ENCODE measurements at places on chromosomes 12 and 14. TPM values are rescaled to one million over a fixed set of nuclear protein-coding genes. Genes with fewer than 3 reads are reported as not detected.

WIF1 gene
- not detected for total RNA-seq

GARIN6 gene
- not detected for total RNA-seq

TPPP2 gene
- not detected for total RNA-seq

KRT1 gene
- not detected for total RNA-seq

DIABLO gene
- total RNA-seq, result 72.0 TPM

CELA1 gene
- not detected for total RNA-seq

RASSF8 gene
- 19.8 TPM for total RNA-seq

RGS6 gene
- total RNA-seq, result not detected

TAS2R13 gene
- total RNA-seq, result 1.5 TPM

TUNAR gene
- not detected for total RNA-seq

- no peaks in the 10 kb centered on the region for H3K27me3 ChIP-seq
- no peak for DNase-seq
- H3K27ac ChIP-seq, result no peak overlapping the region
- H3K36me3 ChIP-seq, result no peaks in the 10 kb centered on the region
- H3K4me3 ChIP-seq, result no peak overlapping the region
These were observed 82.2 kb downstream of the PTPRO start for GRCh38 chr12:15404485-15404884.

DNA sequence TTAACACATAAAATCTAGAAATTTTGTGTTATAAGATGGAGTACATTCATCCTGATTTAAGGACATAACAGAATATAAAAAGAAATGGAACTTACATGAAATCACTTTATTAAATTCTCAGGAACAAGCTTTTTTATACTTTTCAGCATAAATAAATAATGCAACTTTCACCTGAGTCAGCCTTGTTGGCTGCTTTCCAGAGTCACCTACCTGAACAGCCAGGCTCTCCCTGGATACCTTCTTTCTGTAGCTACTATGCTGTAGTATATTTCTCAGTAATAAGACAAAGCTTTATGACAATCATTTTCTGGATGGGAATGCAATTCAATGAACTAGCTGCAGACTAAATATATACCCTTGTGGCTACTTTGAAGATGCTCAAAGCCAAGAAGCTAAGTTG lies 111.9 kb downstream of the NTS start:
- no peaks in the 10 kb centered on the region for H3K27me3 ChIP-seq
- H3K36me3 ChIP-seq, result no peaks in the 10 kb centered on the region
- DNase-seq, result no peak
- H3K4me3 ChIP-seq, result no peak overlapping the region
- H3K4me1 ChIP-seq, result no peaks in the 10 kb centered on the region

DNA sequence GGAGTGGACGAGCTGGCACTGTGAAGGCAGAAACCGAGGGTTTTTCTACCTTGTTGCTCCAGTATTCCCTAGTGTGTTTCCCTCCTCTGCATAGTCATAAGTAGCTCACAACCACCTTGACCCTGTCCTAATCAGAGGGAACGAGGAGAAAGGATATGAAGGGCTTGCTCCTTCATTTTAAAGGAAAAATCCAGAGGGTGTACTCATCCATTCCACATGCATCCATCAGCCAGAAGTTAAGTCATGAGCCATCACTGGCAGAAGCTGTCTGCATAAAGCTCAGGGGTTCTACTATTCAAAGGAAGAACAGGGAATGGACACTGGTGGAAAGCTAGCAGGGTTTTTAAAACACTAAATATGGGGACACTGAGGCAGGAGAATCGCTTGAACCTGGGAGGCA lies 84.3 kb upstream of the FOXN3 start:
- H3K27me3 ChIP-seq, result no peaks in the 10 kb centered on the region
- no peak overlapping the region for H3K4me3 ChIP-seq
- H3K4me1 ChIP-seq, result no peaks in the 10 kb centered on the region
- no peak for DNase-seq
- H3K27ac ChIP-seq, result no peak overlapping the region
- no peaks in the 10 kb centered on the region for H3K36me3 ChIP-seq

- peaks cover 16% of the 10 kb centered on the region for H3K36me3 ChIP-seq
- H3K27me3 ChIP-seq, result no peaks in the 10 kb centered on the region
- no peak for DNase-seq
- peaks cover 39% of the 10 kb centered on the region for H3K4me1 ChIP-seq
- no peak overlapping the region for H3K4me3 ChIP-seq
- H3K27ac ChIP-seq, result no peak overlapping the region
These were observed 7.9 kb upstream of the MAPK1IP1L start for GRCh38 chr14:55043528-55043927.

DNA sequence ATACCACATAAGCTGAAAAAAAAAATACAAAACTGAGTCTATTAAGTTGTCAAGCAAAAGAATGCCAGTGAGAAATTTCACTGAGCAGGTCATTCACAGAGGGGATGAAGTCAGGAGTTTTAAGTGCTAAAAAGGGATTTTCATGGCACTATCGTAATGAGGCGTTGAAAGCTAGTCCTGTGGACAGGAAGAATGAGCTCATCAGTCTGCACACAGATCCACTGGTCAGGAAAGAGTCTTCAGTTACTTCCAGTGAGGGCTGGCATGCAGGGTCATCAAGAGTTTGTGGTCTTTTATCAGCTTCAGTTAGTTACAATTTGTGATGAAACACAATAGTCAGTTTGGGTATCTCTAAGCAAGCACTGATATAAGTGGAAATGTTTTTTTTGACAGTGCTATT lies 88.1 kb upstream of the WSCD2 start:
- H3K27me3 ChIP-seq, result peaks cover 27% of the 10 kb centered on the region
- no peak overlapping the region for H3K27ac ChIP-seq
- no peaks in the 10 kb centered on the region for H3K36me3 ChIP-seq
- H3K4me1 ChIP-seq, result no peaks in the 10 kb centered on the region
- no peak for DNase-seq

DNA sequence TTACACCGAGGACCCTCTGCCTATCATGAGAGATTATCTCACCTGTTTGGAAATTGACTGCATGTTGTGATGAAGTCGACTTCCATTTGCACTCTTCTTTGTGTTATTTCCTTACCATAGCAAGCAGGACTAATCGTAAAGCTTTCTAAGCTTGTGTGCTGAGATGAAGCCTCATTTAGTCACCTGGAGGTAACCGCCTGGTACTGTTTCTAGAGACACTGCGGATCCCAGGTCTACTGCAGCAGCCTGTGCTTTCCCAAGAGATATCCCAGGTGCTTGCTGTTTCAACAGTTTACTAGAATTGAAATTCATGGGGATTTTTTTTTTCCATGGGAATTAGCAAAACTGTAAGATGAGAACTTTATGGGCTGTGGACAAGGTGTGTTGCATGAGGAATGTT lies 131.8 kb downstream of the PTPRR start:
- H3K36me3 ChIP-seq, result no peaks in the 10 kb centered on the region
- H3K4me1 ChIP-seq, result no peaks in the 10 kb centered on the region
- no peak overlapping the region for H3K27ac ChIP-seq
- no peak for DNase-seq

- peak; percentile 10 for DNase-seq
- H3K4me1 ChIP-seq, result no peaks in the 10 kb centered on the region
- peaks cover 32% of the 10 kb centered on the region for H3K27me3 ChIP-seq
- no peaks in the 10 kb centered on the region for H3K36me3 ChIP-seq
- H3K27ac ChIP-seq, result no peak overlapping the region
These were observed 59.7 kb downstream of the DAO start for GRCh38 chr12:108939594-108939993.

- no peaks in the 10 kb centered on the region for H3K27me3 ChIP-seq
- peak overlapping the region; percentile 47 for H3K27ac ChIP-seq
- H3K4me1 ChIP-seq, result peaks cover 27% of the 10 kb centered on the region
- no peak for DNase-seq
- H3K4me3 ChIP-seq, result no peak overlapping the region
These were observed 91.2 kb downstream of the RCOR1 start for GRCh38 chr14:102683399-102684297.

GRCh38 chr12:75998292-75999063 lies 33.1 kb downstream of the PHLDA1 start:
- H3K4me1 ChIP-seq, result peaks cover 5% of the 10 kb centered on the region
- no peak for DNase-seq
- no peaks in the 10 kb centered on the region for H3K27me3 ChIP-seq
- no peak overlapping the region for H3K4me3 ChIP-seq
- no peak overlapping the region for H3K27ac ChIP-seq
- no peaks in the 10 kb centered on the region for H3K36me3 ChIP-seq

DNA sequence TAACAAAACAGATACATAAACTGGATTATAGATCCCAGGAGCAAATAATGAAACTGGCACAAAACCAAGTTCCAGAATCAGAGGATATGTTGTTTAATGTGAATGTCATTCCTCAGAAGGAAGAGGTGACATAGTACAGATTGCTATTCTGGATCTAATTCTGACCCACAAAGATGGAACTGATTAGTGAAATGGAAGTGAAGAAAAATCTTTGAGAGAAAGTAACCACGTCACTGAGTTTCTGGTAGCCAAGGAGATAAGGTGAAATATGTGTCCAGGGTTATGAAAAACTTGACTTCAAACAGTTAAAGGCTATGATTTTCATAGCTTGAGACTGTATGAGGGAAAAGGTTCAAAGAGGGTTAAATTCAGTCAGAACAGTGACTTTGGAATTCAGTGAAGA lies 8.3 kb downstream of the OR10AD1 start:
- H3K4me3 ChIP-seq, result no peak overlapping the region
- H3K27me3 ChIP-seq, result no peaks in the 10 kb centered on the region
- DNase-seq, result no peak
- H3K27ac ChIP-seq, result no peak overlapping the region
- H3K36me3 ChIP-seq, result no peaks in the 10 kb centered on the region

GRCh38 chr14:61889914-61890351 lies 127.7 kb downstream of the SNAPC1 start:
- no peak overlapping the region for H3K27ac ChIP-seq
- DNase-seq, result no peak
- no peaks in the 10 kb centered on the region for H3K36me3 ChIP-seq
- H3K4me1 ChIP-seq, result no peaks in the 10 kb centered on the region
- no peak overlapping the region for H3K4me3 ChIP-seq

GRCh38 chr12:126676434-126676833 lies 1590.5 kb upstream of the TMEM132C start:
- no peak overlapping the region for H3K4me3 ChIP-seq
- DNase-seq, result no peak
- no peaks in the 10 kb centered on the region for H3K4me1 ChIP-seq
- H3K27ac ChIP-seq, result no peak overlapping the region
- no peaks in the 10 kb centered on the region for H3K36me3 ChIP-seq

DNA sequence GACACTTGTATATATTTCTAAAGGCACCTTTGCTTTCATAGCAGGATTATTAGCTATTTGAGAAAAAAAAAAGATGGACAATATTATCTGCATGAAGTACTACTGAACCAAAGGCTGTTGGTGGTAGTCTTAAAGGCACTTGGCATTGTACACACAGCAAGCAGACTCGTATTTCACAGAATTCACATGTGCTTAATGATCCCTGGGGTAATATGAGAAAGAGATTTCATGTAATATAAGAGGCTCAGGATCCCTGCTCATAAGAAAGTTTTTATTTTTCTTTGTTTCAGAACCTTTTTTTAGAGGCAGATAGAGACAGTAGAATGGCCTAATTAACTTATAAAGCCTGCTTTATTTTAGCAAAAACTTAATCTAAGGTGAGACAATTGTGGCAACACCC lies 59.5 kb downstream of the SYNE2 start:
- peaks cover 25% of the 10 kb centered on the region for H3K4me1 ChIP-seq
- no peak overlapping the region for H3K27ac ChIP-seq
- H3K27me3 ChIP-seq, result no peaks in the 10 kb centered on the region

DNA sequence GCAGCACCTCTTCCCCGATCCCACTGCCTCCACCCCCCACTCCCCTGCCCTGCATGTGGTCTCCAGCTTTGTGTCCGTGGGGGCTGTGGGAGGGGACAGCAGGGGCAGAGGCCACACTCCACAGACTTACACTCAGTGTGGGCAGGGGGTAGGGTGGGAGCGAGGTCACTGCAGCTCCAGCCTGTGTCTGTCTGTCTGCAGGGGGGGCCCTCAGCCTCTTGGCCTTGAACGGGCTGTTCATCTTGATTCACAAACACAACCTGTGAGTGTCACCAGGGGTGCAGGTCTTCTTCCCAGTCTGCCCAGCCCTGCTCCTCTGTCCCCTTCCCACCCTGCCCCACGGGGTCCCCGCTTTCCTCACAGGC lies 6.5 kb downstream of the NOC4L start:
- no peaks in the 10 kb centered on the region for H3K27me3 ChIP-seq
- no peak overlapping the region for H3K27ac ChIP-seq
- H3K4me3 ChIP-seq, result no peak overlapping the region
- peaks cover 9% of the 10 kb centered on the region for H3K36me3 ChIP-seq
- no peaks in the 10 kb centered on the region for H3K4me1 ChIP-seq

GRCh38 chr12:52608826-52609630 lies 7.8 kb upstream of the KRT72 start:
- no peak for DNase-seq
- no peaks in the 10 kb centered on the region for H3K36me3 ChIP-seq
- no peak overlapping the region for H3K27ac ChIP-seq
- H3K4me3 ChIP-seq, result no peak overlapping the region
- H3K27me3 ChIP-seq, result no peaks in the 10 kb centered on the region
- peaks cover 6% of the 10 kb centered on the region for H3K4me1 ChIP-seq

GRCh38 chr14:104550861-104551728 lies 28.5 kb upstream of the C14orf180 start:
- H3K4me3 ChIP-seq, result no peak overlapping the region
- peaks cover under 1% of the 10 kb centered on the region for H3K4me1 ChIP-seq
- no peak for DNase-seq
- H3K27me3 ChIP-seq, result no peaks in the 10 kb centered on the region

GRCh38 chr12:117890137-117890536 lies 78.7 kb downstream of the KSR2 start:
- no peak for DNase-seq
- no peaks in the 10 kb centered on the region for H3K4me1 ChIP-seq
- H3K27me3 ChIP-seq, result peaks cover 5% of the 10 kb centered on the region
- no peak overlapping the region for H3K27ac ChIP-seq
- H3K36me3 ChIP-seq, result no peaks in the 10 kb centered on the region
- no peak overlapping the region for H3K4me3 ChIP-seq

DNA sequence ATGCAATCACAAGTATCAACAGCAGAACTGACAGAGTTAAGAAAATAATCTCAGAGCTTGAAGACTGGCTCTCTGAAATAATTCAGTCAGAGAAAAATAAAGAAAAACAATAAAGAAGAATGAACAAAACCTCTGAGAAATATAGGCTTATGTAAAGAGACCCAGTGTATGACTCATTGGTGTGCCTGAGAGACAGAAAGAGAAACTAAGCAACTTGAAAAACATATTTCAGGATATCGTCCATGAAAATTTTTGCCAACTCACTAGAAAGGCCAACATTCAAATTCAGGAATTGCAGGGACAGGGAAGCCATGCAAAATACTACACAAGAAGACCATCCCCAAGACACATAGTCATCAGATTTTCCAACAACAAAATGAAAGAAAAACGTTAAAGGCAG lies 56.2 kb downstream of the APOBEC1 start:
- no peak for DNase-seq
- H3K27me3 ChIP-seq, result no peaks in the 10 kb centered on the region
- no peaks in the 10 kb centered on the region for H3K4me1 ChIP-seq
- H3K4me3 ChIP-seq, result no peak overlapping the region

DNA sequence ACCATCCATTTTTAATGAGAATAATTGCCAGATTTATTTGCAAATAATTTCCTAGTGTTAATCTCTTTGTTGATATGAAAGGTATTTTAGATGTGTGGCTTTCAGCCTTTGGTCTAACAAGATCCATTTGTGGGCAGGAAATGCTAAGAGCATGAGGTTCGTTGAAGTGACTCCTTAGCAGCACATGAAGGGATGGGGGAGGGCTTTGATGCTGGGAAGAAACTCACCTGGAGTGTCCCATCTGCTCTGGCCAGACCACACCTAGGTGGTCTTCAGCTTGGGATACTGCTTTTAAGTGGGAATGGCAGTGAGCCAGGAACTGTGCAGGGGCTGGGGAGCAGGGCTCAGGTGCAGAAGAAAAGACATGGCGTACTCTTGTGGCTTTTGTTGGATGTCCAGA lies 13.6 kb downstream of the SFSWAP start:
- H3K27me3 ChIP-seq, result no peaks in the 10 kb centered on the region
- H3K36me3 ChIP-seq, result peaks cover 81% of the 10 kb centered on the region
- H3K27ac ChIP-seq, result no peak overlapping the region
- H3K4me3 ChIP-seq, result no peak overlapping the region
- H3K4me1 ChIP-seq, result no peaks in the 10 kb centered on the region

All from A673 (cell line).